ENCODE measurements at places on chromosomes 3 and 15. TPM values are rescaled to one million over a fixed set of nuclear protein-coding genes. Genes with fewer than 3 reads are reported as not detected.

The CFAP20DC gene
- 2.2 TPM for total RNA-seq

The CCR9 gene
- 0.28 TPM for total RNA-seq

The GOLGA8F gene
- total RNA-seq = not detected

The CMTM8 gene
- total RNA-seq = 6.2 TPM

The SHC4 gene
- total RNA-seq = 2.8 TPM

The LRRIQ4 gene
- total RNA-seq = not detected

The MRPL46 gene
- 23.9 TPM for total RNA-seq

The AHSG gene
- not detected for total RNA-seq

The P4HTM gene
- total RNA-seq = 48.4 TPM

The ZNF710 gene
- 20.7 TPM for total RNA-seq

The FSIP1 gene
- 0.58 TPM for total RNA-seq

GRCh38 chr3:174931473-174932353, 72.6 kb downstream of the NAALADL2 start:
- DNase-seq = no peak

DNA sequence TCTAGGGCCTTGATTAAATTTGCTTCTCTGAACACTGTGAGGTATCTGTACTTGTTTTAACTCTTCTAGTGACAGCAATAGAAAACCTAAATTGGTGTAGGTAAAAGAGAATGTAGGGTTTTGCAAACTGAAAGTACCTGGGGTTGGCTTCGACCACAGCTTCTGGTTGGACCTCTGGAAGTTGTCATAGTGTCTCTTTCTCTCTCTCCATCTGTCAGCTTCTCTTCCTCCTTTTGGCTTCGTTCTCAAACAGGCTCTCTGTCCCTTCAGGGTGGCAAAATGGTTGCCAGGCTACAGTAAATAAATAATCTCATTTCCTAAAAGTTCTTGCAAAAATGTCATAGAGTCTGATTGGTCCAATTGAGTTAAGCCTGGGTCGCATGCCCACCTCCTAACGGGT, 149.3 kb upstream of the CTDSPL start:
- DNase-seq = no peak

- peak; percentile 39 for DNase-seq
Measured at GRCh38 chr15:40398413-40398873, 7.2 kb upstream of the IVD start.

GRCh38 chr3:188822004-188822403, 349.8 kb upstream of the TPRG1 start:
- DNase-seq = no peak

- no peak for DNase-seq
Measured at GRCh38 chr3:38119248-38119544, 17.7 kb downstream of the ACAA1 start.

DNA sequence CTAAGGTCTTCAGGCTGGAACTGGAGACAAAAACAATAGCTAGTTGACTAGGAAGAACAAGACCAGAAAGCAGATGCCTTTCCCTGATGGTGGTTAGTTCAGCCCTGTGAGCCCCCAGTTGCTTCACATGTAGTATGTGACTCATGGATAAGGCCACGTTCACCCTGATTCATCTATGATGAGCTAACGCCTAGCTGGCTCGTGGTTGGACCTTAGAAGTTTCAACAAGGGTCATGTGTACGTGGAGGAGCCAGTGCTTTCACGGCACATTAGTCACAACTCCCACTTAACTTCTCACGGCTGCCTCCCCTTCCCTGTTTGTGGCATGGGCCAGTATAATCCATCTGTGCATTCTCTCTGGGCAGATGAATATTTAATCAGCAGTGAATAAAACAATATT, 20.6 kb downstream of the COL8A1 start:
- no peak for DNase-seq

DNA sequence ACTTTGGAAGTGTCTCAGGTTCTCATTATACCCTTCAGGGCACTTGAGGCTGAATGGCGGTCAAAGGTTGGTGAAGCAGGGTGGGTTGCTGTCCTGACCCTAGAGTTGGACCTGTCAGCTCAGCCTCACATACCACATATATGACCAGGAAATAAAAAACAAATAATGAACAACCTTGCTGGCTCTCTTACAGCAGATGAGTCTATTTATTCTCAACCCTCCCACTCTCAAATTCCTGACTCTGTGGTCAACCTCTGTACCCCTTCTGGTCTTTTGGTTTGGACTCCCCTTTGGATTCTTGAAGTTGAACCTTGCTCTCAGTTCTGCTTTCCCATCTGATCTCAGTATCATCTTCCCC, 16.9 kb downstream of the PPP2R3A start:
- DNase-seq = no peak

DNA sequence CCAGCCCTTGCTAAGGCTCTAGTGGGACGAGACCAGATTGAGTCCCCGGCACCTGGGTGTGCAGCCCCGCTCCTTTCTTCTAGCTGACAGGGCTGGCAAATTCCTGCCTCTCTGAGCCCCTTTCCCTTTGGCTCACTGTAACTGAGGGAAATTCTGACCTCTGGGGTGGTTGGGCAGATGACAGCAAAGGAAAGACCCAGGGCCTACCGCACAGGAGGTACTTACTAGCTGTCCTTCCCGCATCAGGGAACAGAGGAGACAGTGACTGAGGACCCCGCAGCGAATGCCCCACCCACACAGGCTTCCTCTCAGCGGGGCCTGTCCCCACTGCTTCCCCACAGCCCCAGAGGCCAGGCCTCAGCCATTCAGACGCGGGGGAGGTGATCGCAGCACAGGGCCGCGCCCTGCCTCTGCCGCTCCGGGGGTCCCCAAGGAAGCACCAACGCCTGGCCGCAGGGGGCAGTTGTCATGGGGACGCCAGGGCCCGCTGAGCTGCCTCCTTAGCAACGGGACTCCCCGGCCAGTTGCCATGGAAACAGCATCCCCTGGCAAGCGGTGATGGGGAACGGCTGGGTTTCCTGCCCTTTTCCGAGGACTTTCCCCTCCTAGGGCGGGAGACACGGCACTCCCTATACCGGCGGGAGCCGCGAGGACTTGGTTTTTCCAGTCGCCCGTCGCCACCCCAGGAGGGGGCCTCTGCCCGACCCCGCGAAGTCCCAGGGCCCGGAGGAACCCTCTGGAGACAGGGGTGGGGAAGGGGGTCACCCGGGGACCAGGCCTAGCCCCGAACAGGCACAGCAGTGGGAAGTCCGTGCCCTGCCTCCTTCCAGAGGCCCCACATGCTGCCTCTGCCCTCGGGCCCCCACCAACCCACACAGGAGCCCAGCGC, 50.1 kb downstream of the HCN4 start:
- DNase-seq = no peak

- no peak for DNase-seq
Measured at GRCh38 chr3:75180235-75180944, 483.7 kb upstream of the FRG2C start.

GRCh38 chr3:65953881-65954733, 84.6 kb downstream of the MAGI1 start:
- DNase-seq = no peak

GRCh38 chr3:119304201-119304713, 10.1 kb downstream of the ARHGAP31 start:
- no peak for DNase-seq

DNA sequence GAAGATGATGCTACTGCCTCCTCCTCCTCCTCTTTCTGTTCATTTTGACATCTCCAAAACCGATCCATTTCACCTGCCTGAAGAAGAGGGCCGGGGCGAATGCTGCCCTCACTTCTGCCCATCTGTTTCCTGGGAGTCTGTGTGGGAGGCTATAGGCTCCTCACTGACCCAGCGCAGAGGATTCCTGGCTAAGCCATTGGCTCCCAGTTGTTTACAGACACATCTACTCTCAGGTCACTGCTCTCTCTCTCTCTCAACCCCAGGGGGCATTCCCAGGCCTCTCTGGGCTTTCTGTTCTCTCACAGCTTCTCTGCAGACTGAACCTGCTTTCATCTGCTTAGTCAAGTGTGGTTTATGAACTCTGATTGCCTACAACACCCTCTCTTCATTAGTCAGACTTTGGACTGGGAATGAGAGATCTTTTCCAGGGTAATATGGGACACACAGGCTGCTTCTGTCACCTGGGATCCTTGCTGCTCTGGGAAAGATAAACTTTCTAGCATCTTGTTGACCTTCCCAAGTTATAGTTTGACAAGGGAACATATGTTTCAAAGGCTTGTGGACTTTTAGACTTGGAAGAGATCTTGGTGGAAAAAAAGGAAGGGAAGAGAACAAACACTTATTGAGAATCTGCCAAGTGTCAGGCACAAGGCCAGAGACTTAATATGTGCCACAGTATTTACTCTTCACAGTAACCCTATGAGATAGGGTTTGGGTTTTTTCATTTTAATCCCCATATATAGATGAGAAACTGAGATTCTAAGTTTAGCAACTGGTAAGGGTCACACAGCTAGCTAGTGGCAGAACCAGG, 30.2 kb upstream of the USP3 start:
- peak; percentile 26 for DNase-seq

- DNase-seq = no peak
Measured at GRCh38 chr3:43080726-43081568, 24.9 kb downstream of the POMGNT2 start.

DNA sequence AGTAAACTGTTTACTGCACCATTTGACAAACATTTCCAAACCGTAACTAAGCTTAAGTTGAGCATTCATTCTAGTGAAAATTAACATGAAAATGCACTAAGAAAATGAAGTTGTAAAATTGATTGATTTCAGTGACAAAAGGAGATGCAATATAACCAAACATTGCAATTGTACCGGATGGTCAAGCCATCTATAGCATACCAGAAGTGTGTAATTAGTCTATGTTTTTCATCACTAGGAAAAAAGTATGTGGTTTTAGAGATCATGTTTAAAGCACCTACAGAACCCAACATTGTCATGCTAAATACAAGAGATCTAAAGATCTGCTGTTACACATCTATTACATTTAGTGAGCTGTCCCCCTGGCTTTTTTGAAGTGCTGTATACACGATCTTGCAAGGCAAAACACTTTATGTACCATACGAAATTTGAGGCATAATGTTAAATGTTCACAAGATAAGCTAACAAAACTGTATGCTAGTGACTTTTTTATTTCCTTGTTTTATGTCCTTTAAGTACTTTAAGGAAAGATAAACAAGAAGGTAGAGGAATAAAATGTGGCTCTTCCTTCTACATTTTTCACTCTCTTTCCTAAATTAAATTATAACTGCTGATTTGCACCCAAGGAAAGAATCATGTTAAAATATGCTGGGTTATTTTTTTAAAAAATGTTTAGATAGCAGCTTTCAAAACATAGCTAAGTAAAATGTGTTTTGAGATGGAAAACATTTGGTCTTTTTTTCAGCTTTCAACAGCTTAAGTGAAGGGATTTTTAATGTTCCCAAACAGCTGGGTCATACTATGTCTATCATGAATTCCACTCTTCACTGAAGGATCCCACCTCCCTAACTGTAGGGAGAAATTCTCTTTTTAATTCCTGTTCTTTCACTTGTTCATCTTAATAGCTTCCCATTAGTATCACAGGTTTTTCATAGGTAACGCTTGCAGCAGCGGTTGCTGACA, 498.0 kb downstream of the MECOM start:
- no peak for DNase-seq

All from activated CD4-positive, alpha-beta memory T cell treated with anti-CD3 and anti-CD28 coated beads, Interleukin-2, amount 10 ng/mL, durations not matched to agents 7 days and 5 days (primary cell).